ENCODE measurements at places on chromosomes 3 and 15. TPM values are rescaled to one million over a fixed set of nuclear protein-coding genes. Genes with fewer than 3 reads are reported as not detected.

GRCh38 chr15:73978896-73979295 lies 13.2 kb downstream of the STOML1 start:
- no peaks in the 10 kb centered on the region for H3K36me3 ChIP-seq
- H3K4me1 ChIP-seq, result peaks cover 23% of the 10 kb centered on the region
- no peak overlapping the region for H3K27ac ChIP-seq
- no peak overlapping the region for H3K4me3 ChIP-seq
- DNase-seq, result no peak

Gene RYR3
- total RNA-seq, result 1.8 TPM

Gene PARP14
- total RNA-seq, result 42.9 TPM

DNA sequence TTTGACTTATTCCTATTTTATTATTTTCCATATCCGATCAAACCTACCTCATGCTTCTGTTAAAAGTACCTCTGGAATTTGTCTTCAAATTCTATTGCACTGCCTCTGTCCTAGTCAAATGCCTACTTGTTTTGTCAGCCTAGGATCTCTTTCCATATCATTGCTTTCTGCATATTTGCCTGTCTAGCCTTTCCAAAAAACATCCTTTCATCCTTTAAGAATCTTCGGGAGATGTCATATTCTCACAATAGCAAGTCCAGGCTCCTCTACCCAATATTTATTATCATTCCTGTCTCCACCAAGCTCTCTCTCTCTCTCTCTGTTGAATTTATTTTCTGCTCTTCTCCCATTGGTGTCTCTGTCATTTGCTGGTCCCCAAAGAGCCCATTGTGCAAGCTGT lies 80.1 kb downstream of the LRRC28 start:
- no peak overlapping the region for H3K4me3 ChIP-seq
- no peaks in the 10 kb centered on the region for H3K4me1 ChIP-seq
- H3K27me3 ChIP-seq, result no peaks in the 10 kb centered on the region
- no peaks in the 10 kb centered on the region for H3K36me3 ChIP-seq
- no peak overlapping the region for H3K27ac ChIP-seq
- DNase-seq, result no peak

DNA sequence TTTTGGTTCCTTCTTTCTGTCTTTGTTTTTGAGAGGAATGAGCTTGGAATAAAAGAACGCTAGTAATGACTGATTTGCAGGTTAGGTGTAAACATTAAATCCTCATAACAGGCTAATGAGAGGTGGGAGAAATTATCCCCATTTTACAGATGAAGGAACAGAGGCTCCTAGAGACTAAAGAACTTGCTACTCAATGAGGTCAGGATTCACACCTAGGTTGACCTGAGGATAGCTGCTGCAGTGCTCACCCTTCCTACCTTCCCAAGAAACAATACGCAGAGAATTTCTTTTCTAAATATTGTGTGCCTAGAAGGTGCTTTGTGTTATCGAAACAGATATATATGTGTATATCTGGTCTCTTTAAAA lies 106.3 kb downstream of the IGF1R start:
- H3K4me1 ChIP-seq, result no peaks in the 10 kb centered on the region
- peak overlapping the region; percentile 59 for H3K27ac ChIP-seq
- peak overlapping the region; percentile 50 for H3K4me3 ChIP-seq
- DNase-seq, result no peak

Gene MME
- total RNA-seq, result 119 TPM

- no peaks in the 10 kb centered on the region for H3K27me3 ChIP-seq
- no peak overlapping the region for H3K27ac ChIP-seq
- H3K4me3 ChIP-seq, result no peak overlapping the region
- H3K4me1 ChIP-seq, result no peaks in the 10 kb centered on the region
These were observed 20.7 kb upstream of the SSR3 start for GRCh38 chr3:156575641-156576040.

- H3K4me1 ChIP-seq, result peaks cover 6% of the 10 kb centered on the region
- H3K4me3 ChIP-seq, result peak overlapping the region; percentile 88
- peak overlapping the region; percentile 96 for H3K27ac ChIP-seq
- no peaks in the 10 kb centered on the region for H3K36me3 ChIP-seq
- peak; percentile 84 for DNase-seq
These were observed 765 bp upstream of the MAPKAPK3 start for GRCh38 chr3:50616003-50616769.

- H3K4me1 ChIP-seq, result no peaks in the 10 kb centered on the region
- no peaks in the 10 kb centered on the region for H3K36me3 ChIP-seq
- no peak overlapping the region for H3K27ac ChIP-seq
- H3K27me3 ChIP-seq, result no peaks in the 10 kb centered on the region
These were observed 95.4 kb downstream of the PLOD2 start for GRCh38 chr3:146065573-146066006.

GRCh38 chr3:112670824-112671223 lies 29.9 kb upstream of the CCDC80 start:
- DNase-seq, result no peak
- no peaks in the 10 kb centered on the region for H3K36me3 ChIP-seq
- H3K27me3 ChIP-seq, result no peaks in the 10 kb centered on the region
- no peaks in the 10 kb centered on the region for H3K4me1 ChIP-seq
- no peak overlapping the region for H3K4me3 ChIP-seq

Gene CLDN18
- not detected for total RNA-seq

GRCh38 chr15:51888593-51889195 lies 59.2 kb downstream of the TMOD3 start:
- no peak for DNase-seq
- H3K27ac ChIP-seq, result no peak overlapping the region
- H3K27me3 ChIP-seq, result no peaks in the 10 kb centered on the region
- no peaks in the 10 kb centered on the region for H3K4me1 ChIP-seq

GRCh38 chr3:50010959-50011358 lies 71.0 kb downstream of the RBM6 start:
- DNase-seq, result no peak
- H3K4me1 ChIP-seq, result no peaks in the 10 kb centered on the region
- H3K27ac ChIP-seq, result no peak overlapping the region
- no peaks in the 10 kb centered on the region for H3K27me3 ChIP-seq
- H3K36me3 ChIP-seq, result no peaks in the 10 kb centered on the region
- no peak overlapping the region for H3K4me3 ChIP-seq

GRCh38 chr3:102484363-102484762 lies 49.5 kb downstream of the ZPLD1 start:
- no peak overlapping the region for H3K27ac ChIP-seq
- no peak overlapping the region for H3K4me3 ChIP-seq
- DNase-seq, result no peak
- no peaks in the 10 kb centered on the region for H3K4me1 ChIP-seq
- no peaks in the 10 kb centered on the region for H3K27me3 ChIP-seq

DNA sequence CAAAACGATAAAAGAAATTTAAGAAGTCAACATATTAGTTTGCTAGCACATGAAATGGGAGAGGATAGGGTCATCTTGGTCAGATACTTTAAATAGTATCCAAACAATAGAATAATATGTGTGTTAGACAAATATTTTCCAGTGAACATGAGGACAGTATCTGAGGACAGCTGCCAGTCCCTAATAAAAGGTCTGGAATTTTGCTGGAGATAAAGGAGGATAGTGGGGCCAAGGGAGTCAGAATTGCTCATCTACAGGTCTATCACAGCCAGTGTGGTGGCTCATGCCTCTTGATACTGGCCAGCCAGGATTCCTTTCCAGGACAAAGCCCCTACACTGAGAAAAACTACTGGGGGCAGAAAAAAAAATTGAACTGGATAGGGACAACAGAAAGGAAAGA lies 74.0 kb downstream of the HERC1 start:
- no peak for DNase-seq
- H3K27me3 ChIP-seq, result no peaks in the 10 kb centered on the region
- no peaks in the 10 kb centered on the region for H3K36me3 ChIP-seq
- no peaks in the 10 kb centered on the region for H3K4me1 ChIP-seq

GRCh38 chr3:37223576-37223975 lies 49.2 kb upstream of the LRRFIP2 start:
- no peak for DNase-seq
- no peak overlapping the region for H3K4me3 ChIP-seq
- no peak overlapping the region for H3K27ac ChIP-seq
- H3K27me3 ChIP-seq, result no peaks in the 10 kb centered on the region

GRCh38 chr3:33145901-33146580 lies 32.2 kb downstream of the CRTAP start:
- H3K36me3 ChIP-seq, result no peaks in the 10 kb centered on the region
- no peaks in the 10 kb centered on the region for H3K4me1 ChIP-seq
- no peaks in the 10 kb centered on the region for H3K27me3 ChIP-seq
- DNase-seq, result no peak
- no peak overlapping the region for H3K27ac ChIP-seq

- no peaks in the 10 kb centered on the region for H3K36me3 ChIP-seq
- H3K4me1 ChIP-seq, result peaks cover 11% of the 10 kb centered on the region
- no peak overlapping the region for H3K27ac ChIP-seq
- DNase-seq, result no peak
These were observed 37.6 kb upstream of the WNT5A start for GRCh38 chr3:55524565-55525244.

GRCh38 chr3:49492969-49493368 lies 22.9 kb downstream of the DAG1 start:
- no peaks in the 10 kb centered on the region for H3K4me1 ChIP-seq
- H3K4me3 ChIP-seq, result no peak overlapping the region
- H3K27ac ChIP-seq, result peak overlapping the region; percentile 77
- no peaks in the 10 kb centered on the region for H3K36me3 ChIP-seq
- H3K27me3 ChIP-seq, result no peaks in the 10 kb centered on the region
- no peak for DNase-seq

GRCh38 chr15:65034719-65035118 lies 5.3 kb upstream of the MTFMT start:
- H3K4me1 ChIP-seq, result no peaks in the 10 kb centered on the region
- no peak for DNase-seq
- no peak overlapping the region for H3K27ac ChIP-seq
- no peaks in the 10 kb centered on the region for H3K36me3 ChIP-seq
- no peaks in the 10 kb centered on the region for H3K27me3 ChIP-seq
- H3K4me3 ChIP-seq, result no peak overlapping the region

Gene ISL2
- 0.29 TPM for total RNA-seq

Gene ZMYND10
- total RNA-seq, result 1.9 TPM

Gene KBTBD13
- total RNA-seq, result 0.15 TPM

Gene TM4SF1
- 48.5 TPM for total RNA-seq

- no peaks in the 10 kb centered on the region for H3K4me1 ChIP-seq
- H3K4me3 ChIP-seq, result no peak overlapping the region
- no peak for DNase-seq
- no peaks in the 10 kb centered on the region for H3K27me3 ChIP-seq
- no peak overlapping the region for H3K27ac ChIP-seq
These were observed 87.1 kb downstream of the RARB start for GRCh38 chr3:25515171-25515570.

Gene MRPS25
- total RNA-seq, result 36.4 TPM

- H3K27ac ChIP-seq, result no peak overlapping the region
- no peak for DNase-seq
- H3K4me1 ChIP-seq, result no peaks in the 10 kb centered on the region
- no peaks in the 10 kb centered on the region for H3K36me3 ChIP-seq
- no peaks in the 10 kb centered on the region for H3K27me3 ChIP-seq
These were observed 94.7 kb downstream of the IL5RA start for GRCh38 chr3:3015185-3016089.

Gene FBXO40
- total RNA-seq, result not detected

- no peaks in the 10 kb centered on the region for H3K36me3 ChIP-seq
- no peak overlapping the region for H3K27ac ChIP-seq
- no peaks in the 10 kb centered on the region for H3K27me3 ChIP-seq
- H3K4me1 ChIP-seq, result no peaks in the 10 kb centered on the region
- H3K4me3 ChIP-seq, result no peak overlapping the region
These were observed 58.4 kb downstream of the DAPK2 start for GRCh38 chr15:63987796-63988378.

Gene TMC3
- not detected for total RNA-seq

Gene ST3GAL6
- total RNA-seq, result 52.6 TPM

Gene HRH1
- total RNA-seq, result 3.8 TPM

Gene ZPLD1
- 0.33 TPM for total RNA-seq

DNA sequence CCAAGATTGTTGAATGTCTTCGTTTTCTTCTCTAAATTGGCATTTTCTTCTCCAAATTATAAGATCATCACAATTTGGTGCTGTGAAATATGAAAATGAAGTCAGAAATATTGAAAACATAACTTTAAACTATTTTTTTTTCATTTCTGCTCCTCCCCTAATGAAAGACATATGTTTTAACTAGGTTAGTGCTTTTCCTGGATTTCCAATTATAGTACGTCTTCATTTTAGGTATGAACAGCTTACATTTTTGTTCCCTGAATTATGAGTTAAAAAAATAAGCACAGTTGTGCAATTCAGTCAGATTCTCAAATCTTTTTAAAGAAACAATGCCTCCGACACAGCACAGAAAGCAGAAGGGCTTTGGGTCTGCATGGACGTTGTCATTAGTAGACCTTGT lies 83.5 kb upstream of the CFAP20DC start:
- DNase-seq, result no peak
- H3K27me3 ChIP-seq, result no peaks in the 10 kb centered on the region
- no peak overlapping the region for H3K27ac ChIP-seq
- no peaks in the 10 kb centered on the region for H3K36me3 ChIP-seq
- no peak overlapping the region for H3K4me3 ChIP-seq

DNA sequence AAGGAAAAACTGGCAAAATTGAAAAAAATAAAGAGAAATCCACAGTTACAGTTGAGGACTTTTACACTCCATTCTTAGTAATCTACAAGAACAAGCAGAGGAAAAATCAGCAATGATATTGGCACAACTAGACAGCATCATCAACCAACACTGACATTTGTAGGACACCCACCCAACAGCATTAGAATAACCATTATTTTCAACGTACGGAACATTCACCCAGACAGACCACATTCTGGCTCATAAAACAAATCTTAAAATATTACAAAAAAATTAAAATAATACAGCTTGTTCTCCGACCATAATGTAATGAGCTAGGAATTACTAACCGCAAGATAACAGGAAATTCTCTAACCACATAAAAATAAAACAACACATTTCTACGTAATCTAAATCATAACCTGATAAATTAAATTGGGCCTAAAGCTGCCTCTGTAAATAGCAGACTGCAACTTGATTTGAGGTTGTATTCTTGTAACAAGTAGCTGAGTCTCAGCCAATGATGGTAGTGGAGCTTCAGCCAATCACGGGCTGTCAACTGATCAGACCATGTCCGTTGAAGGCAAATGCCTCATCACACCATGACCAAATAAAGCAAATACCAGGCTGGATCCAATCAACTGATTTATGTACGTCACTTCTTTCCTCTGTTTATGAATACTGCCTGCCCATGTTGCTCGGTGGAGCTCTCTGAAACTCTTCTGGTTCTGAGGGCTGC lies 9.2 kb downstream of the PLSCR4 start:
- no peaks in the 10 kb centered on the region for H3K36me3 ChIP-seq
- no peak for DNase-seq

DNA sequence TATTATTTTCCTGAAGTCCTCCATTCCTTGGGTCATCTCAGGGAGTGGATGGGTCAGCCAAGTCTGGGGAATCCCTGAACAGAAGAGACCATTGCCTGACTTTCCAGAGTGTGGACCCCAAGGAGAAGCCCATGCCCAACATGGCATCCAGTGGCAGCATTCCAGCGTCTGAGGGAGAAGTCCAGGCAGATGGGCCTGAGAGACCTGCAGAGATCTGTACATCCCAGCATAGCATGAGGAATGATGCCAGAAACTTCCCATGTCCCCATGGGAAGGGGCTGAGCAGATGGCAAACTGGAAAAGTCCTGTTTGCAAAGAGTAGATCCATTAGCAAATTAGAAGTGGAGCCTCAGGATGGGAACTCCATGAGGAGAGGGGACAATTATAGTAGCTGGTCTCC lies 17.6 kb upstream of the COLQ start:
- H3K27me3 ChIP-seq, result no peaks in the 10 kb centered on the region
- H3K4me1 ChIP-seq, result no peaks in the 10 kb centered on the region
- no peaks in the 10 kb centered on the region for H3K36me3 ChIP-seq
- H3K27ac ChIP-seq, result no peak overlapping the region
